ENCODE measurements at places on chromosomes 11 and 22.

DNA sequence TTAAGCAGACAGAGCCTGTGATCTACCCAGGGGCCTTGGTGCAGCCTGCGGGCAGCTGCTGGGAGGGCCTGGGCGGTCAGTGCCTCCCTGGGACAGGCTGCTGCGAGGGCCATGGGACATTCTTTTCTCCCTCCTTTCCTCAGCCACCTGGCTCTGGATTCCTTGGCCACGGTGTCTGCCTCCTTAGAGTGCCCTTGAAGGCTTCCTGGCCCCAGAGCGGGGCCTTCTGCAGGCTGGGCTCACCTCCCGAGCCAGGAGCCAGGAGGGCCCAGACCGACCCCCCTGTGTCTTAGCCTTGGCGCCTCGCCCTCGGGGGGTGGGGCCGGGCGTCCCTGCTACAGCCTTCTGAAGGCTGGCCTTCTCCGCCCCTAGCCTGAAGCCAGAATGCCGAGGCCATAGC, 231.2 kb downstream of the TBC1D22A start:
- no peak for DNase-seq

DNA sequence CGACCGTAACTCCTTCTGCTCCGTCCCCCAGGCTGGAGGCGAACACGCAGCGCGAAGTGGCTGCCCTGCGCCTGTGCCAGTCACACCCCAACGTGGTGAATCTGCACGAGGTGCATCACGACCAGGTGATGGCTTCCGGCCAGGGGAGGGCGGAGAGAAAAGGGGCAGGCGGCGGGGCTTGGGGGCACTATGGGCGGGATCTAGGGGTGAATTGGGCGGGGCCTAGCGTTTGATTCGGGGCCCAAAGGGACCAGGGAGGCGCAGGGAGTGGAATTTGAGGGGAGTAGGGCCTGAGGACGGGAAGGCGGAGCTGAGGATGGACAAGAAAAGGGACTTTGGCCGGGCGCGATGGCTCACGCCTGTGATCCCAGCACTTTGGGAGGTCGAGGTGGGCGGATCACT, 9.7 kb downstream of the RPS6KA4 start:
- DNase-seq: no peak

GRCh38 chr11:106503901-106504300, 426.4 kb downstream of the AASDHPPT start:
- DNase-seq: no peak

GRCh38 chr11:3905080-3905953, 49.9 kb downstream of the STIM1 start:
- no peak for DNase-seq

GRCh38 chr11:33387996-33388395, 130.8 kb downstream of the HIPK3 start:
- DNase-seq: no peak

DNA sequence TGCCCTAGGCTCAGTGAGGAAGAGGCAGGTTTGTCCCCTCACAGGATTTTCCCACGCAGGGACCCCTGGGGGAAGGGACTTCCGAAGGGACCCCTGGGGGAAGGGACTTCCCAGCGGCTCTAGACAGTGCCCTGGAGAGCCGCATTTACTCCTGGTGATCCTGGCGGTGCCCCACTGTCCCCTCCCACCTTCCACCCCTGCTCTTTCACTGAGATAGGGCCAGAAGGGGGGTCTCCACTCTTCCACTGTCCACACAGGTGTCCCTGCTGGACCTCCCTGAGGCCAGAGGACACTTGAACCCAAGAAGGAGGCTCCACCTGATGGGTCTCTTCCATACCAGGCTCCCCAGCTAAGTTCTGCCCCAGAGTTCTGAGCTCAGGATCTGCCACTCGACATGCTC, 1333.9 kb downstream of the BRD1 start:
- no peak for DNase-seq

- DNase-seq: no peak
Observed at GRCh38 chr22:46697811-46698515, 40.1 kb downstream of the CERK start.

- no peak for DNase-seq
Observed at GRCh38 chr11:57978686-57979531, 44.8 kb upstream of the OR9Q1 start.

DNA sequence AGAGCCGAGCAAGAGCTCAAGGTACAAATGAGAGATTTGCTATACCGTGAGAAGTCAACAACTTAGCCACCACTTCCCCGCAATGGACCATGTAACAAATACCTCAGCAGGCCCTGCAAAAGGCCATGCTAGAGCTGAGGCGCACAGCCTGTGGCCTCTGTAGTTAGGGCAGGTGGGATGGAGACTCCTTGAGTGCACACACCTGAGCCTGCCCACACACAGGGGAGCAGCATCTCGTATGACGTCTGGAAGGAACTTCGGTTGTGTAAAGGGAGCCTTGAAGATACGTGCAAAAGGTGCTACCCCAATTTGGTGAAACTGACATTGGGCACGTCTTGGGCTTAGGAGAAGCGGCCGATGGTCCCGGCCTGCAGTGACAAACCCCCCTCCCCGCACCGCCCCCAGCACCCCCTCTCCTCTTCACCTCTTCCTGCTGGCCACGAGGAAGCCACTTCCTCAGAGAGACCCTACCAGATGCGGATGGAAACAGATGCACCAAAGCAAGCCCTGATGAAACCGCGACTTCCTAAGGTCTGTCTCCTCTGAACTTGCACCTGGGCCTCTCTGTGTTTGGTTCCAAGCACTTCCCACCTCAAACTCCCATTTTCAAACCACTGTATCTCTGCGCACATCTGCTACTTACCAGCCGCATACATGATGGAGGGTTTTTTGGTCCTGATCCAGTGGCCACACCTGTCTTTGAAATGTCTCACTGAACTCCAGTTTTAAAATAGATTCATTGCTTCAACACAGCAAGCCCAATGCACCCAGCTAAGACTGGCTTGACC, 10.6 kb downstream of the CDPF1 start:
- no peak for DNase-seq

DNA sequence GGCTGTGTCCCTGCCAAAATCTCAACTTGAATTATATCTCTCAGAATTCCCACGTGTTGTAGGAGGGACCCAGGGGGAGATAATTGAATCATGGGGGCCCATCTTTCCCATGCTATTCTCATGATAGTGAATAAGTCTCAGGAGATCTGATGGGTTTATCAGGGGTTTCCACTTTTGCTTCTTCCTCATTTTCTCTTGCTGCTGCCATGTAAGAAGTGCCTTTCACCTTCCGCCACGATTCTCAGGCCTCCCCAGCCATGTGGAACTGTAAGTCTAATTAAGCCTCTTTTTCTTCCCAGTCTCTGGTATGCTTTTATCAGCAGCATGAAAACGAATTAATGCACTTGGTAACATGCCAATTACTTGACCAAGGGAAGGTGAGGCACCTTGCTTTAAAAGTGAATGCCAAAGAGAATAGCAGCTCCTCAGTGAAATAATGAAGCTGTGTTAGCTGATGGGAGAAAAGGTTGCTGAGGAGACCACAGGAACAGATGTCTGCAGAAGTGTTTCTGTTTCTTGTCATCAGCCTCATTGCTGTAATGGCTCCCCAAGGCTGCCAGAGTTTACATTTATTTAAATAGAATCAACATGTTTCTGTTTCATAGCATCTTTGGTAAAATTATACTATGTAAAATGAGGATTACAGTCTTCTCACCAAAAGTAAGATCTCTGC, 89.0 kb upstream of the CD44 start:
- DNase-seq: no peak

All from D341Med (cell line).